Brain pericyte (primary cell): ENCODE measurements at places on chromosomes 11 and 22.

DNA sequence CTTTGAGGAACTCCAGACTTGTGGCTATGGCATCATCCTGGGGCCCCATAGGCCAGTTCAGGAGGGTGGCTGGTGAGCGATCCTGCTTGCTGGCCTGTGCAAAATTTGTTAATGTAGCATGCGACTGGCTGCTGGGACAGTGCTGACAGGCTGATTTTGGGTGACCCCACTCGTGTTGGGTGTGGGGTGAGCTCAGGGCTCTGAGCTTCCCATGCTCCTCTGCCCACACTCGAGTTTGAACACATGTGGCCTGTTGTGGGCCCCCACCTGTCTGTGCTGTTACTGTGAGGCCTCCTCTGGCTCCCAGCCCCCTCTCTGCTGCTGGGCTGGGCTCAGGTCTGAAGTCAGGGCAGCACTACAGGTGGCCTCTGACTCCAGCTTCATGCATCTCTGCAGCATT, 64.4 kb upstream of the MYEOV start:
- DNase-seq = no peak

GRCh38 chr22:49006207-49007012, 821.3 kb downstream of the BRD1 start:
- DNase-seq = no peak

DNA sequence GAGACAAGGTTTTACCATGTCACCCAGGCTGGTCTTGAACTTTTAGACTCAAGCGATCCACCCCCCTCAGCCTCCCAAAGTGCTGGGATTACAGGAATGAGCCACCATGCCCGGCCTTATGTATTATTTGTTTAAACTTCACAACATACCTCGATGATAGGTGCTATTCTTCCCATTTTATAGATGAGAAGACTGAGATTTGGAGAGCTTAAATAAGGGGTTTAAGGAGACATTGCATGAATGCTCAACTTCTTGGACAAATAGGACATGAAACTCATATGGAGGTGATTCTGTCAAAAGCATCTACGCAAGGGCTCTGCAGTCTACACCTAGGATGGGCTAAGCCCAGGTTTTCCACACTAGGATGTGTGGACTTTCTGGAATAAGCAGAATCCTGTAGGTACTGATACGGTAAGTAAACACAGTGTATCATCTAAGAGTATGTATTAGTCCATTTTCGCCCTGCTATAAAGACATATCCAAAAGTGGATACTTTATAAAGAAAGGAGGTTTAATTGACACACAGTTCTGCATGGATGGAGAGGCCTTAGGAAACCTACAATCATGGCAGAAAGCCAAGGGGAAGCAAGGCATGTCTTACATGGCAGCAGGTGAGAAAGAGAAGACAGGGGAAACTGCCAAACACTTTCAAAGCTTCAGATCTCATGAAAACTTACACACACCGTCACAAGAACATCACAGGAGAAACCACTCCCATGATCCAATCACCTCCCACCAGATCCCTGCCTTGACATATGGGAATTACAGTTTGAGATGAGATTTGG, 62.8 kb upstream of the CAPRIN1 start:
- no peak for DNase-seq

DNA sequence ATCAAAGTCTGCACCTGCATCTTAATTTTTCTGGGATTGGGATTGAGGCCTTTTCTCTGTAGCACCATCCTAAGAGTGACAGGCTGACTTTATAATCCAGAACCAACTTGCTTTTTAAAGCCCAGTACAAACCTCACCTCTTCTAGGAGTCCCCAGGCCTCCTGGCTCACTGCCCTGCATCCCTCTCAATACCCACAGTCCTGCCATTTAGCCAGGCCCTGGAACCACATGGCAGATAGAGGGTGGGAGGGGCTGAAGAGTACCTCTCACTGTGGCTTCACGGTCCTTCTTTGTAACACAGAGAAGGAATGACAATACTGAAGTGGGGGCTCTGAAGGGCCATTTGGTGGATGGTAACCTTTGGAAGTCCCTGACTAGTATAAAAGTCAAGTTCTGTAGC, 63.5 kb upstream of the PHOX2A start:
- no peak for DNase-seq

DNA sequence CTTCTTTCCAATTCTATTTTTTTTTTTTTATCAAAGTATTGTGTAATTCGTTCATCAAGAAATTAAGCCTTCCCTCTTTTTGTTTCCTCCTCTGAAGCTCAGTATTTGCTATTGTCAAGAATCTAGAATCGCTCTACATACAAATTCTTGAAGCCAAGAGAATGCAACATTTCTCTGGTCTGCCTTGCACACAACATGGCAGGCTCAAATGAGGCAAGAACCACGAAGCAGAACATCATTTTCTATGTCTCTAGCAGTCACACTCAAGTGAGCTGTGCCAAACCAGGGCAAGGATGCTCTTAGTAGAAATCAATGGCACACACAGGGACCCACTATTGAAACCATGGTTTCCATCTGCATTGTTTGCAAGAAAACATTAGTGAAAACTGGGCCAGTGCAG, 46.7 kb upstream of the SLC1A2 start:
- no peak for DNase-seq

DNA sequence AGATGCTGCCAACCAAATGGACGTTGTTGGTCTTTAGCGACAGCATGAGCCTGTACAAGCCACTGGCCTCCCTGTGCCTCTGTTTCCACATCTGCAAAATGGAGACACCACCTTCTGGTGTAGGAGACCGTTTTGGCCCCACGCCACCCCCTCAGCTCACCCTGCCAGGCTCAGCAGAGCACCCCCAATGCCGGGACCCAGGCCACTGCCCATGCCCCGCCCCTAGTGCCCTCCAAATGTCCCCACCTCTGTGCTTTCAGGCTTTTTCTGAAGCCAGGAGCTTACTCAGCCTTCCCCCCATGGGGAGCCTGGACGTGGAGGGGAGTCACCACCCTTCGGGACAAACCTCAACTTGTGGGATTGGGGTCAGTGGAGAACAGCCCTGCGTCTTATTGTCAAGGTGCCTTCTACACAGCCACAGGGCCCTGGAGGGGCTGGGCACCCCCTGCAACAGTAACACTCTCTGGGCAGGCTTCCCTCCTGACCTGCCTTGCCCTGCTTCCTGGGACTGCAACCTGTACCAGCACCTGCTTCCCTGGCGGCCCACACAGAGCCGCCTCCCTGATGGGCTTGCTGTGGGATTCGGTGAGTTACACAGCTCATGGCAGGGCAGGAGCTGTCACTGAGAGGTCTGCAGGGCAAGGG, 24.6 kb upstream of the RTL6 start:
- no peak for DNase-seq

DNA sequence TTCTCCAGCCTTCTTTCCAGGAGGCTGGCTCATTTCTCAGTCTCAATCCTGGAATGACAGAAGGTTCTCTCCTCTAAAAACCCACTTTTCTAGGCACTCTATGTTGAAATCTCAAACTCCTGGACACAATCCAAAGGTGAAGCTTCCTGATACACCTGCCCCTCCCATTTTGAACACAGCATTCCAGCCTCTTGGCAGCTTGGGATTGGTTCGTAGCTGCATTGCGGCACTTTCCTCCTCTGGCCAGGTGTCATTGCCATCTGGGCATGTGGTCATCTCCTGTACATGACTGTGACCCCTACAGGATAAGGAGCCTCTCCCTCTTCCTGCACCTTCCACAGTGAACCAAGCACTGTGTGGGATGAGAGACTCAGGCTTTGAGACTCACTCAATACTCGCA, 230.2 kb upstream of the B3GAT1 start:
- DNase-seq = no peak

- no peak for DNase-seq
Observed at GRCh38 chr11:2555336-2555735, 110.5 kb downstream of the KCNQ1 start.

- no peak for DNase-seq
Observed at GRCh38 chr11:86069408-86070101, 671 bp upstream of the PICALM start.

GRCh38 chr22:20531404-20532201, 24.2 kb downstream of the MED15 start:
- peak; percentile 33 for DNase-seq

- no peak for DNase-seq
Observed at GRCh38 chr22:43514476-43515157, 102.8 kb downstream of the MPPED1 start.

- DNase-seq = no peak
Observed at GRCh38 chr22:48279461-48279756, 1517.0 kb downstream of the TBC1D22A start.

DNA sequence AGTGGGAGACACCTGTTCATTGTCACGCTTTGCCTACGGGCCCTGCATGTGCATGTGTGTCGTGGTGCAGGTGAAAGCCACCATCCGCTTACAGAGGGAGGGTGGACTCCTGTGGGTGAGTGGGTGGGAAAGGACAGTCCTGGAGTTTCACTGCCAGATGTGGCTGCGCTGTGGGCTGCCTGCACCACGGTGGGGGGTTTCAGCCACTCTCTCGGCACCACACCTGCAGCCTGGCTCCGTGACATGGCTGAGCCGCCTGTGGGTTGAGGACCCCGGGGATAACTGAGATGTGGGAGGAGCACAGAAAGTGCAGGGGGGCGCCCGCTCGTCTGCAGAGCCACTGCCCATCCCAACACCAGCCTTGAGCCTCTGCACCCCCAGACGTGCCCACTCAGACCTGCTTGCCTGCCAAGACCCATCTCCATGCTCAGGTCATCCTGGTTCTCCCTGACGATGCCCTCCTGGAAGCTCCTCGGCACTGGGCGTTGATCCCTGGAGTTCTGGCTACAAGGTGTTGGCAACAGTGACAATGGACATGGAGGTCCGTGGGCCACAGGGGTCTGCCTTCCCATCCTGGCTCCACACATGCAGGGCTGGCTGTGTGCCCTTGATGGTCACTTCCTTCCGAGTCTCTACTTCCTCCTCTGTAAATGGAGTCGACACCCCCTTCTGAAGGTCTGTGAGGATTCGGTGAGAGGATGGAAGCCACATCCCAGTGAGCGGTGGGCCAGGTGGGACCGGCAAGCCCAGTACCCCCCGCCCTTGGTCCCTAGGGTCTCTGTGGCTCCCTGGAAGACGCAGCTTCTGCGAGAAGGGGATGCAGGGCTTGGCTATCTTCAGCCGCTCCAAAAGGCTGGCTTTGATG, 1007.0 kb downstream of the BRD1 start:
- no peak for DNase-seq

GRCh38 chr11:65894034-65894591, 3.6 kb downstream of the CCDC85B start:
- DNase-seq = no peak
